ENCODE measurements at places on chromosomes 5 and 9.

DNA sequence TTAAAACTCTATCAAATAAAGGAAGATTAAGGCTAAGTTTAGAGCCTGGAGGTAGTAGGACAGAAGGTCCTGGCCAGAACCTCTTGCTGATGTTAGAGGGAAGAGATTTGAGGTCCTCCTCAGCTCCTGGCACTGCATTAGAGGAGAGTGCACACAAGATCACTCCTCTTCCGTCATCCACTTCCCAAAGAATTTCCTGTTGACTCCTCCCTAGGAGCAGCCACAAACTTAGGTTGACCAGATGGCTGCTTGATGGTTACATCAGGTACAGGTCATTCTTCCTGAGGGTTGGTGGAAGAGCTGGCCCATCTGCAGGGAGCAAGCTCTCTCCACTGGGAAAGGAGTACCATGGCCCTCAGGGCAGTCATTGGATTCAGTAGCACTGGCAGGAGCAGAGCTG lies 93.9 kb upstream of the IL33 start:
- DNase-seq: no peak

DNA sequence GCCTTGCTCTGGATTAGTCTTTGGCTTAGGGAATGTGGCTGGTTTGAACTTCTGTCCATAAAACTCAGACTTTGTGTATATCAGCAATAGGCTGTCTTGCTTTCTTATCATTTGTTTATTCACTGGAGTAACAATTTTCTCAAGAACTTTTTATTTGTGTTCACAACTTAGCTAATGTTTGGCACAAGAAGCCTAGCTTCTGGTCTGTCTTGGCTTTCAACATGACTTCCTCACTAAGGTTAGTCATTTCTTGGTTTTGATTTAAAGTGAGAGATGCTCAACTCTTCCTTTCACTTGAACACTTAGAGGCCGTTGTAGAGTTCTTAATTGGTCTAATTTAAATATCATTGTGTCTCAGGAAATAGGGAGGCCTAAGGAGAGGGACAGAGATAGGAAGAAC lies 4.9 kb downstream of the FBXO38 start:
- DNase-seq: no peak

DNA sequence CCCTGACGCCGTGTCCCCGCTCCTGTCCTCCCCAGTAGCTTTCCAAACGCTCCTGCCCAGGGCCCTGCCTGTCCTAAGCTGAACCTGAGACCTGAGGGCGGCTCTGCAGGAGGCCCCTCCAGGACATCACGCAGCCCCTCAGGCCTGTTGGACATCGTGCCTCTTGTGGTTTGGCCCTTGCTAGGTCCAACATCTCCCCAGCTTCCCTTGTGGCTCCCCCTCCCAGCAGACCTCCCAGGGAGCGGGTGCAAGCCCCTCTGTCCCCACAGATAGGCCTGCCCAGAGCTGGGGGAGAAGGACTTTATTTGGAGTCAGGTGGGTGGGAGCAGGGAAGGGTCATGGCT lies 4.1 kb downstream of the OBP2B start:
- no peak for DNase-seq

- no peak for DNase-seq
Observed at GRCh38 chr5:143231973-143232812, 171.3 kb downstream of the NR3C1 start.

DNA sequence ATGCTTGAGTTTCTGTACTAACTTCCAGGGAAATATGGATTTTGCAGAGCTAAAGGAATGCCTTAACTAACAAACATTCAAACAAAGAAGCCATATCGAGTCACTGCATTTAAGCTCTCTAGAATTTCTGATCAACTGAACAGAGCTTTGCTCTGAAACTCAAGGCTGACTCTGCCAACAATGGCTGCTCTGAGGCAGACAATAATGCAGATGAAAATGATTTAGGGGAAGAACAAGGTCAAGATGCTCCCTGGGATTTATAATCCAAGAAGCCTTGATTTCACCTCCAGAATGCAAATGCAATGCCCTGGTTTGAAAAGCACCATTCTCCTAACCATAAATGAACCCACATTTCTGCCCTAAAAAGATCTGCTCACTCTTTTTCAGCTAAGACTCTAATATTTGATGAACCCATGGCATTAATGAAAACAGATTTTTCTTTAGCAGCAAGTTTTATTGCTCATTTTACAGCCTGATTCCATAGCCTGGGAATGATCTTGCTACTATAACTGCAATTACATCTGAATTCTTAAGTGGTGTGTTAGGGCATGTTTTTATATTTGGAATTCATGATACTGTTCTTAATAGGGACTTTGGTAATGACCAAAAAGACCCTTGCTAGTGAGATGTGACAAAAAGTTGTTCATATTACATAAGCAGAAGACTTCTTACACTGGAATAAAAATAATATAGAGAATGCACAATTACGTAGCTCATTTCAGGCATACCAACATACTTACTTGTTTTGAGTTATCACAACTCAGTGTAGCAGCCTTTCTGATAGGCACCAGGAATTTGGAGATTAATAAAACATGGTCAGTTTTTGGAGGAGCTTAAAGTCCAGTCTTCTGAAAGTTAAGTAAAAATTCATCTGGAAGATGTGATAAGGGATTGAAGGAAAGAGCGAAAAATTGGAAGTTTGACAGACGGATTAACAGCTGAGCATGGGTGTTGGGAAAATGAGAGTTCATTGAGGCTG lies 169.4 kb downstream of the TRPM3 start:
- DNase-seq: no peak

GRCh38 chr9:126498331-126498730 lies 115.4 kb upstream of the LMX1B start:
- DNase-seq: no peak

DNA sequence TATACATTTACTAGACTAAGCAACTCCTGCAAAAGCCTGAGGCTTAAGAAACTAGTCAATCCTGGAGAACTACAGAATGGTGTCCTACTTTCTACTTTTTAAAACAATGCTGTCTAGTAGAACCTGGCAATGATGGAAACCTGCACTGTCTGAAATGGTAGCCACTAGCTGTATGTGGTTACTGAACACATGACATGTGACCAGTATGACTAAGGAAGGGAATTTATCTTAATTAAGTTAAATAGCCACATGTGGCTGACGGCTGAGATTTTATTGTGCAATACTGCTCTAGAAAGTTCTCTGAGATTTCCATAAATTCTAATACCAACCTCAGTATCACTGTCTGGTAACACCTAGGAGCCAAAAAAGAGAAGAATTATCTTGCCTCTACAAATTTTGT lies 44.9 kb upstream of the RAPGEF6 start:
- no peak for DNase-seq

GRCh38 chr5:94893412-94894135 lies 275.1 kb downstream of the SLF1 start:
- DNase-seq: no peak

GRCh38 chr5:38978036-38978435 lies 96.2 kb downstream of the RICTOR start:
- no peak for DNase-seq

- DNase-seq: peak; percentile 16
Observed at GRCh38 chr5:115179394-115180164, 9.9 kb upstream of the TRIM36 start.

DNA sequence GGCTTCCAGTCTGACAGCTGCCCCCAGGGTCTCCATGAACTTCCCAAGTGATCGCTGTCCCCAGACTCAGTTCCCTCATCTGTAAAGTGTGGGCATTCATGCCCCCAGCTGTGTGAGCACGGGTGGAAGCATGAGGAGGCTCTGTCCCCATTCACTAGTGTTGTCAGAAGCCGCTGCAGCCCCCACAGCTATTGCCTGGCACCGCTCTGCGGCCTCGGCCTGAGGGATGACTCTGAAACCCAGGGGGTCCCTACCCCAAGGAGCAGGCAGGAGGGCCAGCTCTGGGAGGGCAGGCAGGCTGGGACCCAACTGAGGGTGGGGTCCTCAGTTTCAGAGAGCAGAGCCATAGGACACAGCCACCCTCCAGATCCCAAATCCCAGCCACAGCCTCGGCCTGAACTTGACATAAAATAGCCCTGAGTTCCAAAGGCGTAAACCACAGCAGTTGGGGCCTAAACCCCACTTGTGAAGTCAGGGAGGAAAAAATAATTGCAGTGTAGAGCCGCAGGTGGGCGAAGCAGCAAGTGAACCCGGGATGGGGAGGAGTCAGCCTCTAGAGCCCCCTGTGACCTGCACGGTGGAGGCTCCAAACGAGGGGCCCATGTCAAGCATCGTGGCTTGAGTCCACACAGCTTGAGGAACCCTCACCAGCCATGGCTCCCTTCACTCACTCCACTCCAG lies 66.0 kb upstream of the ADAMTS2 start:
- DNase-seq: no peak

- no peak for DNase-seq
Observed at GRCh38 chr5:142119051-142119625, 10.6 kb downstream of the NDFIP1 start.

DNA sequence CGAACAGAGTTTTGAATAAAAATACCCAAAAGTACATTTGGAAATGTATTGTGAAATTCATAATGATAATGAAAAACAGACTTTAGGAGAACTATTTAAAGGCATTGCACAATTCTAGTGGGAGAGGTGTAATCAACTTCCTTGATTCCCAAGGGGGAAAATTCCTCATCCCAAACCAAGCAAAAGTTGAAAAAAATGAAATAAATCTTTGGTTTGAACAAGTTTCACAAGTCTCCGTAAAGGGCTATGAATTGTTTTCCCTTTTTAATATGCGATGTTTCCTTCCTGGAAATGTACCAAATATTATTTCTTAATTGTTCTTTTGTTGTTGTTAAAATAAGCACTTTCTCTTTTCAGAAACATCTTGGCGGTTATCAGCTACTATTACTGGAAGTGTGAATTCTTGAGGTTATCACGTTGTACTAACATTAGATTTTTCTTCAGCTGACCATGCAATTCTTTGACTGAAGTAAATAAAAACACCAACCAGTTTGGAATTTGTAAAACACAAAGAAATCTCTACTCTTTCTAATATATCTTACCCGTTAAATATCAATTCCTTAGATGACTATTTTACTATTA lies 59.3 kb downstream of the SVEP1 start:
- DNase-seq: no peak

DNA sequence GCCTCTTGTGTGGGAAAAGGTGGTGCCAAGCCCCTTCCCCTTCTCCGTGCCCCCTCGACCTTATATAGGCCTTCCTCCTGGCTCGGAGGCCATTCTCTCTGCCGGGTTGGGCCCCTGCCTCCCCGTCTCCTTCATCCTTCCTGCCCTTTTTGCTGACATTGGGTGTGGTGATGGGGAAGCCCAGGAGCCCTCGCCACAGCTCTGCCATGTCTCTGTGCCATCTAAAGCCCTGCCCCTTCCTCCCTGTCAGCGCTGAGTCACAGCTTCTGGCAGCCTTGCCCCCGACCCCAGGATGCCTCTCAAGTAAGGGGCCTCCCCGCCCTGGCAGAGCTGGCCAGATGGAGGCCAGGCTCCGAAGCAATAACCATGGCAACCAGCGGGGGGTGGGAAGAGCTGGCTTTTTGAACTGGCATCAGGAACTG lies 30.4 kb downstream of the JADE2 start:
- DNase-seq: peak; percentile 100

DNA sequence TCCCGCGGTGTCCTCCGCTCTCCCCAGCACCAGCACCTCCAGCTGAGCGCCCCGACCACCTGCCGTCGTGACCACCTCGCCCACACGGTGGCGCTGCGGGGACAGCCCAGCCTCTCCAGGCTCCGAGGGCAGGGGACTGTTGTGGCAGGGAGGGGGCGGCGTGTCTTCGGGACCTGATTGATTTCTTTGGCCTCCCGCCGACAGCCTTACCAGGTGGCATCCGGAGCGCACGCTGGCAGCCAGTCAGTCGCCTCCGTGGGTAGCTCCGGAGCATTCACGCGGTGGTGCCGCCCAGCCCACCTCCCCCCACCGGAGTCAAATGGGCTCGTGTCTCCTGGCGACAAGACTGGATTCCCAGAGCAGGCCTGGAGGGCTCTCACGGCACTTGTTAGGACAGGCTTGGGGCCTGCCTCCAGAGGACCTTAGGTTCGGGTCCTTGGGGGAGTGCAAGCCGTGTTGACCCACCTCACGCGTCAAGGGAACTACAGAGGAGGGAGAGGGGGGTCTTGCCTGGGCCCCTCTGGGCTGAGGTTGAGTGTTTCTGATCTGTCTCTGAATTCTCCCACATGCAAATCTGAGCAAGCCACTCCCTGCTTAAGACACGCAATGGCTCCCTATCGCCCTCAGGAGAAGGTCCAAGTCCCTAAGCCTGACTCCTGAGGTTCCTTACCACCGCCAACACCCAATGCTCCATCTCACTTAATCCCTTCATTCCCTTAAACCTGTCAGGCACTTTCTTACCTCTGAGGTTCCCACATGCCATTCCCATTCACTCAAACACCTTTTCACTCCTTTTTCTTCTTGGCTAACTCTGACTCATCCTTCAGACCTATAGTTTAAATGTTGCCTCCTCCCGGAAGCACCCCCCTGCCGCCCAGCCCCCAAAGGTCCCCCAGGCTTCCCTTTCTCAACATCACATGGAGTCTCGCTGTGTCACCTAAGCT lies 51.2 kb upstream of the GGTA1 start:
- peak; percentile 73 for DNase-seq

- DNase-seq: peak; percentile 64
Observed at GRCh38 chr9:3746296-3747275, 220.8 kb upstream of the RFX3 start.

- DNase-seq: peak; percentile 25
Observed at GRCh38 chr9:93576258-93577077, at the start of gene PHF2. Gene PHF2 (plus strand): TSS chr9:93576584. CDS start chr9:93576774, 190 bp downstream.

- DNase-seq: peak; percentile 85
Observed at GRCh38 chr5:74316064-74316603, 324.4 kb downstream of the ENC1 start.

- DNase-seq: peak; percentile 45
Observed at GRCh38 chr9:15160673-15161072, 146.3 kb downstream of the TTC39B start.

GRCh38 chr5:67510204-67510603 lies 313.6 kb upstream of the CD180 start:
- DNase-seq: no peak

DNA sequence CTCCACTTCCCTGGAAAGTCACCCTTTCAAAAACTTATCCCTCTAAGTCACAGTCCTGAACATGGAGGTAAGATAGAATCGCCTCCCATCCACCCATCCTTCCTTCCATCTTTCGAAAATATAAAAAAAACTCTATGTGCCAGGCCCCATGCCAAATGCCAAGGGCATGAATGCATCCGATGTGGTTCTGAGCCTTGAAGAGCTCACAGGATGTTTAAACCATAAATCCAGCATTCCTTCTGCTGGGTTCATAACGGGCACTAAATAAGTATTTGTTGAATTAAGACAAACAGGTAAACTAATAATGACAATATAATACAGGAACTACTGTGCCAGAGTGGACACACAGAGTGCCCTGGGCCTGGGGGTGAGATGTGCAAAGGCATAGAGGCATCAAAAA lies 147.3 kb downstream of the TTLL11 start:
- DNase-seq: peak; percentile 73

- DNase-seq: peak; percentile 47
Observed at GRCh38 chr5:2029206-2029605, 146.5 kb upstream of the IRX4 start.

- DNase-seq: no peak
Observed at GRCh38 chr9:95640336-95640735, 123.6 kb upstream of the PTCH1 start.

- no peak for DNase-seq
Observed at GRCh38 chr5:2553611-2554010, 197.9 kb downstream of the IRX2 start.
